ENCODE measurements at places on chromosomes 11 and 22.

DNA sequence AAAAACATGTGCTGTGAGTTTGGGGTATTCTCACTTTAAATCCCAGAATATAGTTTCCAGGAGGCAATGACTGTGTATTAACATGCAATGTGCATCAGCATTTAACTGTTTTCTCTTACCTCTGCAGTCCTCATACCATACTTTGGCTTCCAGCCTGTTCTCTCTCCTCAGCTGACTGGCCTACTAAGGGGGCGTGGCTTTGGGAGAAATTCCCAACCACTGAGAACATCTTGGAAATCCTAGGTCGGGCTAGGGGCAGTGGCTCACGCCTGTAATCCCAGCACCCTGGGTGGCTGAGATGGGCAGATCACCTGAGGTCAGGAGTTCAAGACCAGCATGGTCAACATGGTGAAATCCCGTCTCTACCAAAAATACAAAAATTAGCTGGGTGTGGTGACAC is 13.5 kb upstream of the ZC3H12C start:
- DNase-seq, result no peak

DNA sequence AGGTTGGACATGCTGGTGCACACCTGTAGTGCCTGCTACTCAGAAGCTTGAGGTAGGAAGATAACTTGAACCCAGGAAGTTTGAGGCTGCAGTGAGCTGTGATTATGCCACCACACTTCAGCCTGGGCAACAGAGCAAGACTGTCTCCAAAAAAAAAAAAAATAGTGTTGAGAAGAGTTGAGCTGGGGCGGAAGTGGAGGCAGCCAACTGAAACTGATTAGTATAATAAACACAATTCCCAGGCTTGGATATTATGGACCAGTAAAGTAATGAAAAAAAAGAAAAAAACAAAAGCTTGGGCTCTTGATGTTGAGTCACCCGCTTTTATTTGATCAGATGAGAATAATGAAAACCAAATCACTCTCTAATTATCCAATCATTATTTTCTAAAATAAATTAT is 21.0 kb downstream of the LDLRAD3 start:
- no peak for DNase-seq

DNA sequence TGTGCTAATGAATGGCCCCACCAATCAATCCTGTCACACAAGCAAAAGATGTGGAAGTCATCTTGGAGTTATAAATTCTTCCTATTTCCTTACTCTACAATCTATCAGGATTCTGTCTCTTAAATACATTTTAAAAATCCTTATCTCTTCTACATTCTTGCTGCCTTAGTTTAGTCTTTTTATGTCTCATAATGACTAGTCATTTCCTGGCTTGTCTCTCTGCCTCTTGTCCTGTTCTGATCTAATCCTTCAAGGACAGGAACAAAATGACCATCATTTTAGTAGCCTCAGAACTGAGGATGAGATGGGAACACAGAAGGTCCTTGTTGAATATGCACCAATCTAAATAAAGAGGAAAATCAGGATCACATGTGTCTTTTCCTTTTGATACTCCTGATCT is 56.6 kb upstream of the LIN7C start:
- no peak for DNase-seq

- no peak for DNase-seq
These were observed 31.3 kb upstream of the YPEL1 start for GRCh38 chr22:21766691-21767462.

GRCh38 chr22:37079158-37079557 is 27.6 kb downstream of the KCTD17 start:
- no peak for DNase-seq

Data from HuH-7.5 (cell line).